ENCODE measurements at places on chromosomes 16 and 17.

- no peak for DNase-seq
These were observed 1.8 kb upstream of the HOXB4 start for GRCh38 chr17:48579760-48580554.

GRCh38 chr16:89658221-89658879, 714 bp downstream of the SPATA33 start:
- DNase-seq: no peak

DNA sequence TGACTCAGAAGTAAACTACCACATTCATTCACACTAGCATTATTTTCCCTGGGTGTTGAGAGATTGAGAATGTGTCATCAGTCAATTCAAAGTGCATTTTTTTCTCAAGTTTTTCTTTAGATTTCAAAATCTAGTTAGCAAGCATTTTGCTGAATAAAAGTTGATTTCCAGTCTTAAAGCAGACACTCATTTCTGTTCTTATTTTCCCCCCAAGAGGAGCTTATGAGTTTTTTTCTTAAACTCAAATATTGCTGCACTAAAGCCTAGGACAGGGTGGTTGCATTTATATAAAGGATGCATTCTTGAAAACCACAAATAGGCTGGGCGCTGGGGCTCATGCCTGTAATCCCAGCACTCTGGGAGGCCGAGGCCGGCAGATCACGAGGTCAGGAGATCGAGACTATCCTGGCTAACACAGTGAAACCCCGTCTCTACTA, 15.3 kb downstream of the CDH3 start:
- no peak for DNase-seq

- no peak for DNase-seq
These were observed 18.5 kb upstream of the DOC2B start for GRCh38 chr17:199806-200545.

DNA sequence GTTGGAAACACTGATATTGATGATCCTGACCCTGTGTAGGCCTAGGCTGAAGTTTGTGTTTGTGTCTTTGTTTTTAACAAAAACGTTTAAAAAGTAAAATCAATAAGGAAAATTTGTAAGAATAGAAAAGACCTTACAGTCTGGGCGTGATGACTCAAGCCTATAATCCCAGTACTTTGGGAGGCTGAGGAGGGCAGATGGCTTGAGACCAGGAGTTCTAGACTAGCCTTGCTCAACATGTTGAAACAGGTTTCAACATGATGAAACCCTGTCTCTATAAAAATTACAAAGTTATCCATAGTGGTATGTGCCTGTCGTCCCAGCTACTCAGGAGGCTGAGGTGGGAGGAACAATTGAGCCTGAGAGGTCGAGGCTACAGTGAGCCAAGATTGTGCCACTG, 18.3 kb upstream of the TOM1L1 start:
- DNase-seq: no peak

Data from stimulated activated CD4-positive, alpha-beta T cell treated with anti-CD3 and anti-CD28 coated beads, Interleukin-1b, Interleukin-23, amount 100 ng/mL, for 24 hours (primary cell).